ENCODE measurements at places on chromosomes 12 and 14.

- DNase-seq: no peak
Measured at GRCh38 chr12:31578632-31579031, 12.3 kb downstream of the DENND5B start.

DNA sequence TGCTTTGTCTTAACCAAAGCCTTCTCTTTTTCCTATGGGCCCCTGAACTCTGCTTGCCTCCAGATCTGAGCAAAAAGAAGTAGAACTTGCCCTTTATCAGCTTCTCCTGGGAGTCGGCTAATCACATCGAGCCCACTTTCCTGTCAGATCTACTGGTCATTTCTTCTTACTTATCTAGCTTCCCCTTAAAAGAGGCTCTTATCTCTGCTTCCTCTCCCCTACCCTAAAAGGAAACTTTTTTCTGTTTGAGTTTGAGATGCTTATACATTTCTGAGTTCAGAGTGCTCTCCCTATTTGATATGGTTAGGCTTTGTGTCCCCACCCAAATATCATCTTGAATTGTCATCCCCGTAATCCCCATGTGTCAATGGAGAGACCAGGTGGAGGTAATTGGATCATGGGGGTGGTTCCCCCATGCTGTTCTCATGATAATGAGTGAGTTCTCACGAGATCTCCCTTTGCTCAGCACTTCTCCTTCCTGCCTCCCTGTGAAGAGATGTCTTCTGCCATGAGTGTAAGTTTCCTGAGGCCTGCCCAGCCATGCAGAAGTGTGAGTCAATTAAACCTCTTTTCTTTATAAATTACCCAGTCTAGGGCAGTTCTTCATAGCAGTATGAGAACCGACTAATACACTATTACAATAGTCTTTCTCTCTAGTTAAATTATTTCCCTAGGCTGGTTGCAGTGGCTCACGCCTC, 114.7 kb upstream of the AMN1 start:
- no peak for DNase-seq

DNA sequence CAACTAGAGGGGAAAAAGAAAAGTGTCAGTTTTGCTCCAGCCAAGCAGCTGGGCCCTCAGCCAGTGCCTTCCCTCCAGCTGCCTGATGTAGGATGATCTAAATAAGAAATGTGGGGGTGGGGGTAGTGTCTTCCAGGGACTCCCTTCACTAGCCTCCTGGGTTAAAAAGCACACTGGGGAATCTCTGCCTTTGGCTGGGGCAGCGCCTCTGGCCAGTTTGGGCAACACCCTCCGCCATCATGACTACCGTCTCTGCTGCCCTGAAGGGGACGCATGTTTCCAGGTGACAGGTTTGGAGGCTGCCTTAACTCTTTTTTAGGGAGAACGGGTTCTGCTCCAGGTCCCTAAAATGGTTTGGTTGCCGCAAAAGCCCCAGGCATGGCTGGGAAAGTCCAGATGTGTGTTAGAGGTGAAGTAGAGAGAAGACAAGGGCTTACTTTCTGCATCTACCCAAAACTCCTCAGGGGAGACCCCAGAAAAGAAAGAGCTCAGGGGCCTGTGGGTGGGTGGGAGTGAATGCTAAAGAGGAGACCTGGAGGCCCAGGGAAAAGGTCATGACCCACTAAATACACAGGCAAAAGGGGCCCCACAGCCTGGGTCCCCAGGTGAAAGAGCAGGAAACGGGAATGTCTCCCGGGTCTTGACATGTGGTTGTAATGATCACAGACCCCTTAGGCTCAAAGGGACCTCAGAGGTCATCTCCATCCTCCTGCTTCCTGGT, 132.8 kb upstream of the CCND2 start:
- DNase-seq: no peak

DNA sequence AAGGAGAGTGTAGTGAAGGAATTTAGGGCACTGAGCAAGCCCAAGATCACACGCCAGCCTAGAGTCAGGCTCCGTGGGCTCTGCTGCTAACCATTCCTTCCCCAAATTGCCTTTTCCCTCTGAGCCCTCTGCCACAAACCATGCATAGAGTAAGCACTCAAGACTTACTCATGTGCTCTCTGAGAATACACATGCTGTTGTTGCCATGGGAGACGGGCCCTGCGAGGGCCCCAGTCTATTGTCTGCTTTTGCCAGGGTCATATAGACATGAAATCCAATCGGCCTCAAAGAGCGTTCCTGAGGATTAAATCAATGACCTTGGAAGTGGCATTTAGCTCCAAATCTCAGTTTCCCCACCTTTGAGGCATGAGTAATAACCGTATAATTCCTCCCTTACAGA, 48.7 kb upstream of the WSCD2 start:
- DNase-seq: no peak

DNA sequence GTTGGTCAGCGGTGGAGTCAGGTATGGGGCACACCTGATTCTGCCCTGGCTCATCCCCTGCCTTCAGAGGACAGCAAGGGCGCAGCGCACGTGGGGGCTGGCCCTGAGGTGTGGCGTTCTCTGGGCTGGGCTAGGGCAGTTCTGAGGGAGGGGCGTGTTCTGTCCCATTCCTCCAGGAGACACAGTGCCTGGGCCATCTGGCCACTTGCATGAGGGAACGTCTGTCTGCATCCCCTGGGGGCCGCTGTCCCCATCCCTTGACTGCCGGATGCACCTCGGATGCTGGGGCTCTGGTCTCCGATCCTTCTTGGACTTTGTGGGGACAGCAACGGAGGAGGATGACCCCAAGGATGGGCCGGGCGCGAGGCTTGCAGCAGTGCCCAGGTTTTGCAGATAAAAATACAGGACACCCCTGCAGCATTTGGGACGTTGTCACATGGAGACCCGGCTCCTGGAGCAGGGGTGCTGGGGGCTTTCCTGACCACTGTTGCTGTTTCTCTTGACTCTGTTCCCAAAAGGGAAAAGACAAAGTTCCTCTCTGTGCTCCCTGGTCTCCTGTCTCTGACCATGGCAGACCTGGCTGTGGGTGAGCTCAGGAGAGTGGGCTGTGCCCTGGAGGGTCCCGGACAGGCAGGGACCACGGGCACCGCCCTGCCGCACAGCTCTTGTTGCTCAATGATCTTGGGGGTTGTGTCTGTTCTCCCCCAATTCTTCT, 6.9 kb downstream of the MTA1 start:
- no peak for DNase-seq

DNA sequence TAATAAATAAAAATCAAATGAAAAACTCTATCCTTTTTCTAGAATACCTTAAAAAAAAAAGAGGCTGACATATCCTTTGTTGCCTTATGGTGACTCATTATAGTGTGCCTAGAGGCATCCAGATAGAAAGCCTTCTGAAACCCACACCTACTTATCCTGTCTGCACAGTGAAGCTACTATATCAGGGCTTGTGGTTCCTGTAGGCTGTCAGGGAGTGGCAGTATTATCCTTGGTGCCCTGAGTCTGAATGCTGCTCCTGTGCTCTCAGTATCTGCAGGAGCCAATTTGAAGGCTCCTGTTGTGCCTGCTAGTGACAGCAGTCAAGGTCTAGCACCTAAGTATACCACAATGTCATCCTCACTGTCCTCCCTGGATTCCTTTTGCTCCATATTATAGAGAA, 168.4 kb upstream of the AVPR1A start:
- no peak for DNase-seq

DNA sequence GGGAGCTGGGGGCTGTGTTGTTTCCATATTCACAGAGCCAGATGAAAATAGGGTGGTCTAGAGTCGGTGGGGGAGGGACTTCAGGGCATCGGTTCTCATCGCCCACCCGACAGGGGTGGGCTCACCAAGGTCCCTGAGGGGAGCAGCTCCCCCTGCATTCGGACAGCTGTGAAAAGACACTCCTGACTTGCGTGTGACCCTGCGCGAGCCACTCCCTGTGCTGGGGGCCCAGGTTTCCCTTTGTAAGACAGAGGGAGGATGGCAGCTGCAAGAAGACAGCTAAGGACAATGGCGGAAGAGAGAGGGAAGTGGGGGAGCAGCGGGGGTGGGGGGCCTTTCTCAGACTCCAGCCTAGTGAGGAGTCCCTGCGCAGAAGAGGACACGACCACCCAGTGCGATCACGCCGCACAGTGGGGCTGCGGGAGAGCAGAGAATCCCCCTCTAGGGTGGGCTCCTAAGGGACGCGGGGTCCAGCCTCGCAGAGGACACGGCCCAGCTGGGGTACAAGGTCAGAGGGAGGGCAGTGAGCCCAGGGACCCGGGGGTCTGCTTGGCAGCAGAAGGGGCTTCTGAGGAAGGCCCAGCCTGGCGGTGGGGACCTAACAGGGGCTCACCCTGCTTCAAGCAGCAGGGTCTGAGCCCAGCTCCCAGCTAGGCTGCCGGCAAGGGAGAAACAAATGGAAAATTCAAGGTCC, 326.9 kb upstream of the DIO3 start:
- peak; percentile 38 for DNase-seq

DNA sequence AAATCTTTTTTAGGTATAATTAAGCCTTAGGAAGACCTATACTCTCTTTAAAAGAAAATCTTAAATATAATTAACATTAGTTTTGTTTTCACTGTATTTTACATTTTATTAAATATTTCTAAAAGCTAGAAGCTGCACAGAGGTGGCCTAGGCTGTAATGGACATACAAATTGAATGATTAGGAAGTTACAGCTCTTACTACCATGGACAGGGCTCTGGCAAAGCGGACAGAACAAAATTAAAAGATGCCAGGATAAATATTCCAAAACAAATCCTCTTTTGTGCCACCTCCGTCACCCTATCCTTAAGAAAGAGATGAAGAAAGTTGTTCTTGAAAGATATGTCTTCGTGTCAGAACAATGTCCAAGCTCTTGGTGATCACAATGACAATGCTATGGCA, 376.5 kb downstream of the ETNK1 start:
- DNase-seq: no peak

- DNase-seq: no peak
Measured at GRCh38 chr14:97180304-97181200, 383.4 kb downstream of the VRK1 start.

- DNase-seq: no peak
Measured at GRCh38 chr12:127070515-127071157, 1196.3 kb upstream of the TMEM132C start.

GRCh38 chr12:53410951-53411350, 12.7 kb upstream of the AMHR2 start:
- no peak for DNase-seq

DNA sequence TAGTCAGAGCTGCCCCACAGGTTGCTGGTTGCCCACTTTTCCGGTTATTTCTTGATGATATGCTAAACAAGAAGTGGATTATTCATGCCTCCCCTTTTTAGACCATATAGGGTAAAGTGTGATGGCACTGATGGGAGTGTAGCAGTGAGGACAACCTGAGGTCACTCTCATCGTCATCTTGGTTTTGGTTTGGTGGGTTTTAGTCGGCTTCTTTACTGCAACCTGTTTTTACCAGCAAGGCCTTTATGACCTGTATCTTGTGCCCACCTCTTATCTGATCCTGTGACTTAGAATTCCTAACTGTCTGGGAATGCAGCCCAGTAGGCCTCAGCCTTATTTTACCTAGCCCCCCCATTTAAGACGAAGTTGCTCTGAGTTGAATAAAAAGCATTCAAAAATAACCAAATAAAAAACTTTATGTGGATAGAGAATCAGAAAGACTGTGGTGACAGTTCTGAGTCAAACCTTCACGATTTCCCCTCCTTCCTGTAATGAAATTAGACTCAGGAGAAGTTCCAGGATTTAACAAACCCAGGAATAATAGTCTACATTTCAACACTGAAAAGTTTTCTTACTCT, 144.2 kb downstream of the PAWR start:
- DNase-seq: no peak

DNA sequence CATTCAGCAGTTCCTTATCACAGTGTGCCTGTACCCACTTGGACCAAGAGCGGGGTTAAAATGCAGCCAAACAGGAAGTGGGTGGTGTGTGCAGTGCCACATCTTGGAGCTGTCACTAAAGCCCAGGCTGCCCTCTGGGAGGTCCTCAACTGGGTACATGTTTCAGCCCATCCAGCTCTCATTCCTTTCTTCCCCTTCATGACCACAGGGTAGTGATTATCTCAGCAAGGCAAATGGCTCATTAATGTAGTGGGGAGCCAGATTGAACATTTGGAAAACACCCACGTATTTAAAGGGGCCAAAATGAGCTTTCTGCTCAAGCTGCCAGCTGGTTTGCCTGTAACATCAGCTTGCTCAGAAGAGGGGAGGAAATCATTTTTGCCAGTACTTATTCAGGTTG, 210.8 kb upstream of the BTG1 start:
- DNase-seq: no peak

GRCh38 chr14:22375321-22375930, 213.6 kb downstream of the DAD1 start:
- DNase-seq: no peak

DNA sequence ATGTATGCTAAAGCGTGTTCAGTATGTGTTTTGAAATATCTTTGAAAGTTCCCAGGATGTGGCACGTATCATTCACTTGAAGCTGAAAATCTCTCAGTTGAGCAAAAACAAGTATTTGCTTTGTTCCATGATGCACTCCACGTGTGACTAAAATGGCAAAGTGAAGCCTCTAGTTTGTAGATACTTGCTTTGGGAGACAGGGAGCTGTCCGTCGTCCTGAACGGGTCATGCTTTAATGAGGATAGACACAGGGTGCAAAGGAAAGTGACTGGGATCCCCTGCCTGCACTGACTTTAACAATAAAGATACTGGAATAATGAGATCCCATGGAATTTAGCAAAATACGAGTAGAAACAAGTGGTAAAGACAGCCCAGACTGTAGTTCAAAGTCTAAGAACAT, 991.4 kb downstream of the NRXN3 start:
- no peak for DNase-seq

DNA sequence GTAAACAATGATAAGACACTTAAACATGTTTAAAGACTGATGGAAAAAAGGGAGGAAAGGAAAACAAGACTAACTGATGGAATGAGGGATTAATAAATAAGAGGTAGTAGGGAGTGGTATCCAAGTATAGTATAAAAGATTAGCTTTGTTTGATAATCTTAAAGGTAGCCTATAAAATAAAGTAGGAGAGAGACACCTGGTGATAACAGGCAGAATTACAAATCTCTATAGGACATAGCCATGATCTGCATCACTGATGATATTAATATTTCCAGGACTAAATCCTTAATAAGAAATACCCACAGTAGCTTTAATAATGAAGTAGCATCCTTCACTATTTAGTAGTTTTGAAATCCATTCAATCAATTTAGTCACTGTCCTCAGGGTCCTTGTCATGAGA, 30.4 kb downstream of the DLGAP5 start:
- no peak for DNase-seq

- DNase-seq: no peak
Measured at GRCh38 chr14:95564060-95564459, 29.2 kb downstream of the GLRX5 start.

- DNase-seq: peak; percentile 64
Measured at GRCh38 chr12:121237415-121237814, 27.5 kb downstream of the P2RX4 start.

GRCh38 chr12:57632958-57633840, at the start of gene B4GALNT1:
B4GALNT1 (minus strand) TSS chr12:57633201; CDS start chr12:57632132, 1,069 bp downstream.
- peak; percentile 59 for DNase-seq

GRCh38 chr12:114903083-114903691, 219.2 kb upstream of the TBX3 start:
- DNase-seq: no peak

- DNase-seq: no peak
Measured at GRCh38 chr14:99726538-99727095, 42.5 kb downstream of the CYP46A1 start.

DNA sequence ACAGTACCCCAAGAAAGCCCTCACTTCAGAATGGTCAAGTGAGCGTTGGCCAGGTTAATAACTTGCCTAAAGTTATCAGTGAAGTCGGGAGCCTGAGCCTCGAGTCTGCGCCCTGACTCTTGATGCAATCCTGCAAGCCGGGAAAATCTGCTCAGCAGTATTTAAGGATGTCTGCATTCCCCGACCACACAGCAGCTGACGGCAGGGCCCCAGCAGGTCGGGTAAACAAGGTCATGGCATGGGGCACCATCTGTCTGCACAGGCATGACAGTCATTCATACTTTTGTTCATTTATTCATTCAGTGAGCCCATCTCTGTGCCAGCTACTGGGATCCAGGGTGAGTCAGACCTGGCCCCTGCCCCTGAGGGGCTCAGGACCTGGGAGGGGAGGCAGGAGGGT, 11.1 kb downstream of the ABCB9 start:
- DNase-seq: no peak

Measured in left lobe of liver (tissue), 2 donors.